ENCODE measurements at places on chromosomes 13 and 19.
A peak's percentile ranks its signal among the peaks of the same experiment; 100 is the strongest.

GRCh38 chr13:48526286-48526685 lies 6.6 kb downstream of the RCBTB2 start:
- DNase-seq, result no peak

- no peak for DNase-seq
Observed at GRCh38 chr19:16419669-16420335, 52.0 kb downstream of the EPS15L1 start.

GRCh38 chr13:49502954-49503353 lies 7.2 kb downstream of the PHF11 start:
- no peak for DNase-seq

- DNase-seq, result no peak
Observed at GRCh38 chr19:3464587-3465235, 15.6 kb downstream of the SMIM24 start.

DNA sequence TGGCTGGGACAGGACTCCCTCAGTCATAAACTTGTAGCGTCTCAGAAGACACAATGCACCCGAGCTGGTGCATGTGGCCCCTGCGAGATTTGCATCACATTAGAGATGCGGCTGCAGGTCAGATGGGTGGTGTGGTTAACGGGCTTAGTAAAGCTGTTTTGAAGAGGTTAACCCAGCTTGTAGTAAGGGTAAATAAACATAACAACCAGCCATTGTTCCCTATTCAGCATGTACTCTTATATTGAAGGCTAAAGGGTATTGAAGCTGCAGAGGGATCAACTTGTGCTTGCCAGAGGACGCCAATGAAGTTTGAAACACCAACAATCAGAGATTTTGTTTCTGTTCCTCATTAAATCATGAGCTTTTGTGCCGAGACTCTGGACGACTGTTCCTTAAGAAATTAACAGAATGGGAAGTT lies 79.4 kb downstream of the ZIC5 start:
- DNase-seq, result no peak

- DNase-seq, result no peak
Observed at GRCh38 chr13:49060678-49061387, 85.1 kb downstream of the FNDC3A start.

GRCh38 chr13:51331354-51331861 lies 8.1 kb upstream of the SERPINE3 start:
- no peak for DNase-seq

- no peak for DNase-seq
Observed at GRCh38 chr19:55809381-55810058, 22.3 kb downstream of the NLRP11 start.

DNA sequence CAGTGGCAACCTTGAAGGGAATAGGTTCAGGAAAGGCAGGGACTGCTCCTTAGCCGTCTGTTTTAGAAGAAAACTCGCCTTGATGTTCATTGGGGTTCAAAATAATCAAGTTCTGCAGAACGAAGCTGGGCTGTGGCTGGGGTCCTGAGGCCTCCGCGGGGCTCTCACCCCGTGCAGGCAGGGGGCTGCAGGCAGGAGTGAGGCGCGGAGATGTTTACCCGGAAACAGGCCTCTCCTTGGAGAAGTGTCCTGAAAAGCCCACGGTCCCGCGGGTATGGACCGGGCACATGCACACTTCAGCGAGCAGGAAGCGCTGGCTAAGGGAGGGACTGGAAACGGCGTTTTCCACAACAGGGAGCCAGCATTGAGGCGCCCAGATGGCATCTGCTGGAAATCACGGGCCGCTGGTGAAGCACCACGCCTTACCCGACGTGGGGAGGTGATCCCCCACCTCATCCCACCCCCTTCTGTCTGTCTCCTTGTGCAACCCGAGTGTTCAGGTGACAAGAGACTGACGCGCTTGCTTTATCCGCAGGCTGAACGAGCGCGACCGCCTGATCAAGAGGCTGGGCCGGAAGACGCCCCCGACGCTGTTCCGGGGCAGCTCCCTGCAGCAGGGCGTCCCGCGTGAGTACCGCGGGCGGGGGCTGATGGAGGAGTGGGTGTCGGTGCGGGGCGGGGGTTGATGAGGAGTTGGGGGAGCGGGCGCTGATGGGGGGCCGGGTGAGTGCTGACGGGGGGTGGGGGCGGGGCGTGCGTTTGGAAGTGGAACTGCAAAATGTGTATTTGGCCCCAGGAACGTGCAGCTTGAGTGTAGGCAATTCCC lies 39.6 kb downstream of the SHISA2 start:
- no peak for DNase-seq

- DNase-seq, result no peak
Observed at GRCh38 chr13:72990953-72991352, 67.9 kb upstream of the KLF5 start.

DNA sequence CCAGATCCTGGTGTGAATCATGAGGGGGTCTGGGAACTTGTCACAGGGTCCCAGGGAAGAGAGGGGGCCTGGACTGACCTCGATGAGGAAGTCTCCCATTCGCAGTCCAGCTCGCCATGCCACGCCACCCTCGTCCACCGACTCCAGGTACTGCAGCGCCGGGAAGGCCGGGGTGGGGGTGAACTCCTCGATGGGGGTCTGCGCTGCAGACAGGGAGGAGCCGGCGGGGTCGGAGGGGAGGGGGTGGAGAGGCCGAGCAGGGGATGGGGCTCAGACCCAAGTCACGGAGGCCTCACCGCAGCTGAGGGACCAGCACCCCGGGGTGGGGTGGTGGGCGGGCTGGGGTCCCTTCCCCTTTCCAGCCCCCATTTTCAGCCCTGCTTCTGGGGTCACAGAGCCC lies 30.8 kb downstream of the SHANK1 start:
- DNase-seq, result no peak

DNA sequence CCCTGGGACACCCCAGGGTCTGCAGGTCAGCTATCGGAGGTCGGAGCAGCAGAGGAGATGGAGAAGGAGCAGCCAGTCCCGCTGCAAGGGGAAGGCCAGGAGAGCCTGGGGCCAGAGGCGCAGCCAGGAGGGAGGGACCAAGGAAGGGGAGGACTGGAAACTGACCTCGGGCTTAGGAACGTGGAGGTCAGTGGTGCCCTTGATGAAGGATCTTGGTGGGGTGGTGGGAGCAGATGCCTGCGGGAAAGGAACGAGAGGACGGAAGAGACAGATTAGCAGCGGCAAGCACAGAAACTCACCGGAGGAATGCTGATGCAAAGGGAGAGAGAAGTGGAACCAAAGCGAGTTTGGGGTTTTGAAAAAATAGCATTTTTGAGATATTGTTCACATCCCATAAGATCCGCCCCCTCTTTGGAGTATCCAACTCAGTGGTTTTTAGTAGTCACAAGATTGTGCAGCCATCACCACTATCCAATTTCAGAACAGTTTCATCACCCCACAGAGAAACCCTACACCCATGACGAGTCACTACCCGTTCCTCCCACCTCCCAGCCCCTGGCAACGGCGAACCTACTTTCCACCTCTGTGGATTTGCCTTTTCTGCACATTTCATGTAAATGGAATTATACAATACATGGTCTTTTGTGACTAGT lies 22.1 kb downstream of the PLEKHF1 start:
- no peak for DNase-seq

GRCh38 chr13:64688893-64689677 lies 2541.1 kb downstream of the PCDH9 start:
- no peak for DNase-seq

GRCh38 chr13:32125221-32125689 lies 93.7 kb downstream of the FRY start:
- no peak for DNase-seq

GRCh38 chr19:49690079-49690655 lies 749 bp upstream of the CPT1C start:
- no peak for DNase-seq

DNA sequence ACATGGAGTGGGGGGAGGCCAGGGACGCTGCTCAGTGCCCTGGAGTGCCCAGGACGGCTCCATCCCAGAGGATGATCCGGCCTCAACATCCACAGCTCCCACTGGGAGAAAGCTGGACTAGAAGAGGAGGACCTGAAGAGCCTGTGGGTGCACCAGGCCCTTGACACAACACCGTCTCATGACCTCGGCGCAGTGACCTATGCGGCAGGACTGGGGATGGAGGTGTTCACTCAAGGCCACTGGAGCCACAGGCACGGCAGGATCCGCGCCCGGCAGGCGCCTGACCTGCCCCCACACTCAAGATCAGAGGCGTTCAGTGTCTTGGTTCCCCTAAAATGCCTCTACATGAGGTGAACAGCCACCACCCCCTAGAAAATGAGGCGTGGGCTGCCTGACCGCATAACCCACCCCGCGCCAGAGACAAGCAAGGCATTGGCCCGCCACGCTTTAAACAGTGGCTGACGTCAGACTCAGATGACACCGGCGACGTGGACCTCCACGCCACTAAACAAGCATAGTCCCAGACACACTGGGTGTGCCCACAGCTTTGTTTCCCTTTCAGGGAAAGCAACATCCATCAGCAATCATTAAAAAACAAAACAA lies 8.0 kb downstream of the SGTA start:
- DNase-seq, result peak; percentile 57

- no peak for DNase-seq
Observed at GRCh38 chr19:41872775-41873647, 4.1 kb upstream of the CD79A start.

GRCh38 chr19:13381827-13382632 lies 124.2 kb downstream of the CACNA1A start:
- no peak for DNase-seq

DNA sequence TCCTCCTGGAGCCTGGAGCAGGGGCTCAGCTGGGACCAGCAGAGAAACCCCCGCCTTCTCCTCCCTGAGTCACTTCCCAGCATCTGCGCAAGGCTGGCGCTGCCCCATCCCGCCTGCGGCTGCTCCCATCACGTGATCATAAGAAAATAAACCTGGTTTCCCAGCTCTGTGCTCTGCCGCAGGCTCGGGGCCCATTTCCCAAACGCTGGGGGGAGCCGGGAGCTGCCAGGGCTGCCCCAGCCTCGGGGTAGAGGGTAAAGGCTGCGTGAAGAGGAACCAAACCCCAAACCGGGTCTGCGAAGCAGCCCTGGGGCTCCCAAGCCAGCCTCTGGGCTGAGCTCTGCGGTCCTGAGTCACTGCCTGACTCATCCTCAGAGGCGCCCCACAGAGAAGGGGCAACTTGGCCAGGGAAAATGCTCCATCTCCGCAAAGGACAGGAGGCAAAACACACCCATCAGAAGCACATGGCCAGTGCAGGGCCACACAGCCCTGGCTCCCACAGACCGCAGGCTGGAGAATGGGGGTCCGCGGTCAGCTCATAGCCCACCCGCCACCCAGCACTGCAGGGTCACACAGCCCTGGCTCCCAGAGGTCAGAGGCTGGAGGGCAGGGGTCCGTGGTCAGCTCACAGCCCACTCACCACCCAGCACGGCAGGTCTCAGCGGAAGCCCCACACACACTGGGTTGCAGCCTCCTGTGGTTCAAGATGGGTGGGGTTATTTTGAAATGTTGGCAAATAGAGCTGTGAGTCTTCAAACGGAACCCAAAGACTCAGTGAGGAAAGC lies 67.1 kb downstream of the RASA3 start:
- peak; percentile 71 for DNase-seq

GRCh38 chr13:45162821-45163220 lies 38.0 kb downstream of the KCTD4 start:
- DNase-seq, result no peak

DNA sequence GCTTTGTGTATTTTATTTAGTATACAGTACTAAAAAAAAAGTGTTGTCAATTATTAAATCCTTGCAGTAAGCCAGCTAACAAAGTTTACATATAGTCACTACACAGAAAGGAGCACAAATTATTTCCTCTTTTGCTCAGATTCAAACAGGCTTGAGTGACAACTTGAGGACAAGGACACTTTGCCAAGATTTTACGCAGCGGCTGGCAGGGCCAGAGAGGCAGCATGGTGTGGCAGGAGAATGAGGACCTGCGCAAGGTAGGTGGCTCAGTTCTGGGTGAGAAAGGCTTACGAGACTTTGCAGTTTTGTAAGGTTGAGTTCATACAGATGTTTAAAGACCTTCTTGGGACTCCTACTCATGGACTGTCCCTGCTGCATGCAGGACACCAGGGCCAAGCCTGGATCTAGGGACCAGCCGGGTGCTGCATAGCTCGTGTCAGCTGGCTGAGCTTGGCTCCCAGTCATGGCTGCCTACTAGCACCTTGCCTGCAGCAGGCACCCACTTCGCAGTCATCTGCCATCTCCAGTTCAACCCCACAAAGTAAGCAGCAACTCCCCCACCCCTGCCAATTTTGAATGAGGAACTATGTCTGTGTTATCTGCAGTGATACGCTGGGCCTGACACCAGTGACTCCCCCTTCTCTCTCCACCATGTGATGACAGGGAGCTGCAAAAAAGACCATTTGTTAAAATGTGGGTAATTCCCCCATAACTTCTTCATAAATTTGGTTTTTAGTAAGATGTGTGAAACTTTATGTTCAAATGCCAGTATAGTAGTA lies 3.7 kb upstream of the TUBA3C start:
- no peak for DNase-seq

DNA sequence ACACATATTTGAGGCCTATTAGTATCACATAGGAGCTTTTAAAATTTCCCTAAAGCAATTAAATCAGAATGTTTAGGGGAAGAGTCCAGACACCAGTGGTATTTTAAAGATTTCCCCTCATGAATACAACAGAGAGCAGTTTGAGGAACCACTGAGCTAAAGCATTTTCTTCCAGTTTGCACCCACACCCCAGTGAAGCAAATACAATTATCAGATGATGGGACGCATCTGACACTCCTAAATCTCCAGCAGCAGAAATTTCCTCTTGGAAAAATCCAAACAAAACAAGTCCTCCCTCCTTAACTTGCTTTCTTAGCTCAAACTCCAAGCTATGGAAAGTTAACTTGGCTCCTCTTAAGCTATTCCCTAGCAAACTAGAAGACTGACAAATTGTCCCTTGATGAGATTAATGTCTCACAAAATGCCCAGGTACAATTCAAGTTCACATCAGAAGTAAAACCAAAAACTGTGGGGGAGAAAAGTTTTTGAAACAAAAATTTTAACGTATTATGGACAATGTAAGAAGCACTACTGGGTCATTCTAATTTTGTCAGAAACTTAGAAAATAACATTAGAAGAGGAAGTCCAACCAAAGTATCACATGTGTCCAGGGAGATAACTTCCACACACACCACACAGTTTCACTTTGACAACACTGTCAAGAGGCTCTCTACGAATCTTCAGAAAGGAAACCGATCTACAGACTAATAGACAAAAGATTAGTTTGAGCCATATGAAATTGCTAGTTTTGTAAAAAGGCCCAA lies 74.1 kb downstream of the ABCC4 start:
- DNase-seq, result no peak

DNA sequence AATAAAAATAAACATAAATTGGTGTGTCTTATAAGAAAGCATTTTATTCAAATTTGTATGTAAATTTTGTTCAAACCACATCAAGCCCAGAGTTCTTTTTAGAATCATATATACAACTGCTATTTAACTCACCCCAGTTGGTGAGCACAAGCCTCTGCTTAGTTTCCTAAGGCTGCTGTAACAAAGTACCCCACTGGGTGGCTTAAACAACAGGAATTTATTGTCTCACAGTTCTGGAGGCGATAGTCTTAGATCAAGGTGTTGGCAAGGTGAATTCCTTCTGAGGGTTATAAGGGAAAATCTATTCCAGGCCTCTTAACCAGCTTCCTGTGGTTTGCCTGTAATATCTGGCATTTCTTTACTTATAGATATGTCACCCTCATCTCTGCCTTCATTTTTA lies 1133.5 kb downstream of the OLFM4 start:
- no peak for DNase-seq

GRCh38 chr13:28744656-28745055 lies 25.9 kb upstream of the SLC46A3 start:
- no peak for DNase-seq

GRCh38 chr13:107099661-107100060 lies 531.7 kb upstream of the ARGLU1 start:
- no peak for DNase-seq

- no peak for DNase-seq
Observed at GRCh38 chr13:111370570-111371535, 50.4 kb downstream of the TEX29 start.
